Astrocyte of the spinal cord (primary cell): ENCODE measurements at places on chromosomes 2 and 18.

DNA sequence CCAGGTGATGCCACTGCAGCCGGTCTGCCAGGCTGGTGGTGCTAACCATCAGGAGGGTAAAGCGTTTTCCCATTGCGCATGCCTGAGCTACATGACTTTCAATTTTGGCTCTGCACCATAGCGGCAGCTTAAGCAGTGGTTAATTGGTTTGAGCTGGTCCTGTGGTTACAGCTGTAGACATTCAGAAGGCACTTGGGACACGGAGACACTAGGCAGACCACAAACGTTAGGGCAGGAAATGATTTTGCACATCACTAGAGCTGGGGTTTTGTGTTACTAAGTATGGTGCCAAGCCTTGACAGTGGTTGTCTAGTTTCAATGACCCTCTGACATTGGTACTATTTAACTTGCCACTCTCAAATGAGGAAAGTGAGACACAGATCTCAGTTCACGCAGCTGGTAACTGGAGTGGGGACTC, 28.9 kb upstream of the CNOT11 start:
- DNase-seq = no peak

- no peak for DNase-seq
Measured at GRCh38 chr18:50061876-50062517, 132.9 kb downstream of the MYO5B start.

DNA sequence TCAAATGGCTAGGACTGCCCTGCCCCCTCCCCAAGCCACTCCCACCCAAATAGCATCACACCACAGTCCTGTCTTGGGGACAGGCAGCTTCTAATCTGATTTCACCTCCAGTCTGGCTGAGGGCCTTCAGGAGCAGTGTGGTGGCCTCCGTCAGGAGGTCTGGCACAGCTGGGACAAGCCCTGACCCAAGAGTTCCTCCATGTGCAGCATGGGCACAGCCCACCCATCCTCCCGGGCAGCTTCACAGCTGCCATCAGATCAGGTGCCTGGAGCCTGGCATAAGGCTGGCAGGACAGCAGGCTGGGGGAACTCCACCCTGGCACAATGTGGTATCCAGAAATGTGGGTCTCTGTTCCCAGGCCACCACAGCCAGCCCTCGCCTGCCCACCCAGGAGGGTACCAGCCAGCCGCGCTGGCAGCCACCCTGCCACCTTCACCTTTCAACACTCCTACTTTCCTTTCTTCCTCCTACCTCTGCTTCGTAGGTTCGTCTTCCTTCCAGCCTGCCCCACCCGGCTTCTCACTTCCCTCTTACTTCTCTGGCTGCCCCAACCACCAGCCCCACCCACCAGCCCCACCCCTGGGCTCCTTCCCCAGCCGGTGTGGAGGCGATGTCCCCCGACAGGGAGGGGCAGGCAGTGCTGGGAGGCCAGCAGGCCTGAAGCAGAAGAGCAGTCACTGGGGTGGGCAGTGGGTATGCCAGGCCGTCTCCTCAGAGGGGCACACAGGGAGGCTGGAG, at the start of gene CAPG:
Gene CAPG, minus strand, starts transcription at position 522 of the 739 bp plus-strand sequence. CDS start 8,221 bp downstream, outside the sequence.
- no peak for DNase-seq

GRCh38 chr2:236600892-236601291, 31.3 kb downstream of the ACKR3 start:
- no peak for DNase-seq

DNA sequence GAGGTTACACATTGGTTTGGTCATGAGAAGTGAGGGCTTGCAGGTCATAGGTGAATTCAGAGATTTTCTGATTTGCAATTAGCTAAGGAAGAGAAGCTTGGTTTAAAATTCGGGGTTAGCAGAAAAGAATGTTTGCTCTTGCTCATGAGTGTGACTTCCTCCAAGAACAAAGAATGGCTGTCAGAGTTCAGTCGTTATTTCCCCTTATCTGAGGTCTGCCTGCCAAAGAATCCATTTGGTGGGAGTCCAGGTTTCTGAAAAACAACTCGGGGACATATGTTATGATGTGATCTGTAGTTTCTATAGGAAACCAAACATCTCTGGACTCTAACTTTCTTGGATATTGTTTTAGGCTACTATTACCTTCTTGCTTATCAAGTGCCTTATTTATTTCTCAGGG, 3.2 kb upstream of the UGT1A6 start:
- no peak for DNase-seq

- DNase-seq = peak; percentile 72
Measured at GRCh38 chr2:224401641-224402342, at the start of gene FAM124B. Gene FAM124B (minus strand): TSS chr2:224402107. CDS start chr2:224401768, 339 bp downstream.

DNA sequence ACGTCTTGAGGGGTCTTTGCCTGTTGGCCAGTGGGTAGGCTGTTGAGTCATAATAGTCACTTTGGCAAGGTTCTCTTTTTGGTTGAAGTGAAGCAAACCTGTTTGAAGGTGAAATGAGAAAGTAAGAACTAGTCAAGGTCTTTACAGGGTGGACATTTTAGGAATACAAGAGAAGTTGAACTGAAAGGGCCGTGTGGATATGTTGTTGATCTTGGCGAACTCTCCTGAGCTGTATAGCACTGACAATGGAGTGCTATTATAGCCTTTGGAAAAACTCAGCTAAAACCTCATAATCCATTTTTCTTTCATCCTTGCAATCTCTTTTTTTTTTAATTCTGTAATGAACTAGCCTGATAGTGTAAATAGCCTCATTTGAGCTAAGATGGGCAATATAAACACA, 248.1 kb downstream of the MEIS1 start:
- no peak for DNase-seq

DNA sequence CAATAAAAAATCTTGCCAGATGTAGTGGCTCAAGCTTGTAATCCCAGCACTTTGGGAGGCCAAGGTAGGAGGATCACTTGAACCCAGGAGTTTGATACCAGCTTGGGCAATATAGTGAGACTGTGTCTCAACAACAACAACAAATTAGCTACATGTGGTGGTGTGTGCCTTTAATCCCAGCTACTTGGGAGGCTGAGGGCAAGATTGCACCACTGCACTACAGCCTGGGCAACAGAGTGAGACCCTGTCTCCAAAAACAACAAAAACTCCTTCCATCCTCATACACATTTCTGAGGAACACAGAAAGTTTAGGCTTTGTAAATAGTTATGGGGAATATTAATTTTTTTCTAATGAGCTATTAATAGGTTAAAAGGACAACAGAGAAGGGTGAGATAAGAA, 17.0 kb downstream of the PDE6D start:
- no peak for DNase-seq

DNA sequence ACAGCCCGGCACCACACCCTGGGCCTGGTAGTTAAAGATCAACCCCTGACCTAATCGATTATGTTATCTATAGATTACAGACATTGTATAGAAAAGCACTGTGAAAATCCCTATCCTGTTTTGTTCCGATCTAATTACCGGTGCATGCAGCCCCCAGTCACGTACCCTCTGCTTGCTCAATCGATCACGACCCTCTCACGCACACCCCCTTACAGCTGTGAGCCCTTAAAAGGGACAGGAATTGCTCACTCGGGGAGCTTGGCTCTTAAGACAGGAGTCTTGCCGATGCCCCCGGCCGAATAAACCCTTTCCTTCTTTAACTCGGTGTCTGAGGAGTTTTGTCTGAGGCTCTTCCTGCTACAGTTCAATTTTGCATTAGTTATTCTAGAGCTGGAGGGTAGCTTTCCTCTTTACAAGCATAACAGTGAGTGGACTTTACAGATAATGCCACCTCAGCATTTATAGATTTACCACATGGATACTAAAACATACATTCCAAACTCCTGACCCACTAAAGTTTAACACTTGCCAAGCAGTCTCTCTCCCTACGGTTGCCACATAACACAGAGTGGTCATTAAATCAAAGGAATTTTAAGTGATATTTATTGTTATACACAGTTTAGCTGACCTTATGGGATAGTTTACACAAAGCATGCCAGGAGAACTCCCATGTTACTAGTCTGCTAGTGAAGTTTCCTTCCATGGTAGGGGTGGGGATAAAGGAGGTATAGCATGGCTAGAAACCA, 101.0 kb downstream of the EVA1A start:
- DNase-seq = peak; percentile 78

DNA sequence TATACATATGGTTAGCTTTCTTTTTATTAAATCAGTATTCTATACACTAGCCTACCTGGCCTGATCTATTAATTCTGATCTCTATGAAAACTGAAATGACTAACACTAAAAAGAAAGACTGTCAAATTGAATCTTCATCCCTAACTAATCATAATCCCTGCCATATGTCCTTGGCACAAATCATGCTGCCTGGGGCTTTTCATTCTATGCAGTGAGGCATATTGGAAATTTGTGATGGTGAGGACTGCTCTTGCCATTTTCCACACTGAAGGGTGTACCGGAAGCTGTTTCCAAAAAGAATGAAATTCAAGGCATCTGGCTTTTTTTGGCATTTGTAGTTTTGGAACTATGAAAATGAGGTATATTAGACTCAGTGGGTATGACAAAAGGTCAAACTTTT, 39.7 kb downstream of the RAPGEF4 start:
- DNase-seq = no peak

DNA sequence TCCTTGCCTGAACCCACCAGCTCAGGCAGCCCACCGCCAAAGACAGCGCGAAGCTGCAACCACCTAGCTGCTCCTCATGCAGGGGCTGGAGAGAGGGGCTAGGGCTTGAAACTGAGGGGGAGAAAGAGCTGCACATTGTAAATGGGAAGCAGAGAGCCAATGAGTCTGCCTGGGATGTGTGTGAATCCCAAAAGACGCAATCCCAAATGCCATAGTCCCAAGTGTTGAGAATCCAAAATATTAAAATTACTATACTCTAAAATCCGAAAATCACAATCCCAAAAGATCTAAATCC, 9.4 kb downstream of the AMER3 start:
- DNase-seq = no peak

- no peak for DNase-seq
Measured at GRCh38 chr2:238097201-238097987, 2.7 kb upstream of the ESPNL start.

DNA sequence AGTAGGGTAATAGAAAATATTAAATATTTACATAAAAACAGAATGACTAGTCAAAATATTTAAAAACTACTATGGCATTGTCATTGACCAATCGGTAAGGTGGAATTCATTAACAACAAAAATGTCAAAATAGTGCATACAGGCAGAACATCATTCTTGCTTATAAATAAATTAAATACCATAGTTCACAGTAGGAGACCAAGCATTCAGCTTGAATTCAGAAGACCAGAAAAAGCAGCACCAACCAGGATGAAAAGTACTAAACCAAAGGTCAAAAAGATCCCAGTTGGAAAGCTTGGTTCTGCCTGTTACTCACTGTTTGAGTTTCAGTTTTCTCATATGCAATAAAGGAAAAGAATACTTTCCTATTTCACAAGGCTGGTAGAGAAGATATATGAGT, 244.3 kb downstream of the OSR1 start:
- peak; percentile 55 for DNase-seq

DNA sequence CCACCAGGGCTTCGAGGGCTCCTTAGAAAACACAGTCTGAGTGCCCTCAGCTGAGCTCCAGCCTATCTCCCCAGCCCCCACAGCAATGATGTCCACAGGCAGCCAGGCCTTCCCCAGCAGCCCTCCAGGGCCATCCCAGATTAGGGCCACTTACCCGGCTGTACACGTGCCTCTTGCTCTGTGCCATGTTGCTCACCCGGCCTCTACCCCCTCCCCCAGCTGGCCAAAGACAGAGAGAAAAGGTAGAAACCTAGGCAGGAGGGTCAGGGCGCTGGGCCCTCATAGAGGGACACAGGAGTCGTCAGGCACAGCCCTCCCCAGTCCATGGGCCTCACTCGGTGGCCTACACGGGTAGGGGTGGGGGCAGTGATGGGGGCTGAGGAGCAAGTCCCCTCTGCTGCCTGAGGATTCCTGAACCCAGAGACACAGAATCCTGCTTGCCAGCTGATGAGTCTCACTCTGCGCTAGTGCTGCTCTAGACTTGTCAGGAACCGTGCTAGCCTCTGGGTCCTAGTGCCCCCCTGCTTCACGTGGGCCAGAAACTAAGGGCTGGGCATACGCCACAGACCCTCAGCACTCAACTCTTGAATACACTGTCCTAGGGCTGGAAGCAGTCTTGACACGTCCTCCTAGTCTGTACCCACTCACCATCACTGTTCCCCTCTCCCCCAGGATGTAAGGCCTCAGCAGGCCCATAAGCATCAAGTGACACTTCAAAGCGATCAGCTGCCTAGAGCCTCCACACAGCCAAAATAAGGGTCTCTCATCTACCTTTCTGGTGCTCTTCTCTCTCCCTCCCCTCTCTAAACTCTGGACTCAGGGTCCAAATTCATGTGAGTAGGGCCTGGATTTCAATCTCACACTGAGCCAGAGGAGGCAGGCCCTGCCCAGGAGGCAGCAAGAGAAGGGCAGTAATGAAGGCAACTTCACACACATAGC, at the start of gene DCTN1:
Gene DCTN1, minus strand, starts transcription at position 461 of the 939 bp plus-strand sequence. Its CDS starts 274 bp downstream, at position 187.
- peak; percentile 64 for DNase-seq

DNA sequence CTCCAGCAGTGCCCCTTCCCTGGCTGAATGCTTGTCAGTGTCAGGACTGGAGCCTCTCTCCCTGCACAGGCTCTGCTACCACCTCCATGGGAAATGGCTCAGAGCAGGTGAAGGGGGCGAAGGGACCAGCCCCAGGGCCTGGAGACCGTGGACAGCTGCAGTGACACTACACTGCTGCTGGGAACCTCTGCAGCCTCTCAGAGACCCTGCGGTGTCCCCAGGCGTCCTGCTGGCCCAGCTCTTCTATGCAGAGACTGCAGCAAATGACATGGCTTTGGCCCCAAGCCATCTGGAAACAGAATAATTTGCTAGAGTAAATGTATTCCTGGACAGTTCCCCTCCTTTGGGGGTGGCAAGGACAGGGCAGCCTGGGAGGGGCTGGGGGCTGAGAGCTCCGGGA, 53.2 kb downstream of the CIB4 start:
- DNase-seq = no peak

DNA sequence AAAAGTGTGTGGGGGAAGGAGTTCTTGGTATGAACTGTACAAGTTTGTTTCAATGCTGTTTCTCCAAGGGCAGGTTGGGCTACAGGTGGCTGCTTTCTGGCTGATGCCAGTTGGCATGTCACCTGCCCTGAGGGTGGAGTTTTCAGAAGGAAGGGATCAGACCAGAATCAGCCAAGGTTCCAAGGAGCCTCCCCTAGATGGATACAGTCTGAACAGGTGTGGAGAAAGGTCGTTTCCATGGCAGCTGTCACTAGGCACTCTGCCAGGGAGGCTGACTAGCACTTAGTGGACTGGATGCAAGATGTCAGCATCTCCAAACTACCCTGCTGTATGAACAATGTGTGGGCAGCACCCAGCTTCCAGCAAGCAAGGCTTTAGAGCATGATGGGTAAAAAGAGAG, 444.4 kb upstream of the HNRNPA3 start:
- no peak for DNase-seq

DNA sequence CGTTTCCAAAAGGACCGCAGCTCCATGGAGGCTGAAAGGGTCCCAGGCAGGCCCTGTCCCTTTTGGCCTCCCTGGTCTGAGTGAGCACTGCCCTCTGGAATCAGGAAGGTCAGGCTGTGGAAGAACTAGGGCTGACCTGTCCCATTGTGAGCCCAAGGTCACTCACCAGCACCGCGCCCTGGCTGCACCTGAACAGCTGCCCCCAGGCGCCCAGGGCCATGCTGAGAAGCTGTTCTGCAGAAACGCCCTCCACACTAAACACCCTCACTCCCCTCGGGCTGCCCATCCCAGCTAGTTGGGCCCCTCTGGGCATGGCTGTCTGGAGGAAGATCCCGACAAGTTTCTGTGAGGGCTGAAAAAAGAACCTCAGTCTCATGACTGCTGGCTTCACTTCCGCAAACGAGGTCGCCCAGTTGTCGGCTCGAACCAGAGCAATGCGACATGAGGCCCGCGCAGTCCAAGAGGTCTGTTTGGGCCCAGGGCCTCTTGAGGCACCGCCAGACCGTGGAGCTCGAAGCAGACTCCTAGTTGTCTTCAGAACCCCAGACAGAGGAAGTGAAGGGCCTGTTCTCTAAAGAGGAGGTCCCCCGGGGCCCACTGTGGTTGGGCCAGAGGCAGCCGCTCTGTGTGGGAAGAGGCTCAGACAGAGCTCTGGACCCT, 64.4 kb downstream of the INPP5D start:
- DNase-seq = no peak
